Activated naive CD8-positive, alpha-beta T cell treated with anti-CD3 and anti-CD28 coated beads, Interleukin-2, amount 10 ng/mL, durations not matched to agents 7 days and 5 days (primary cell): ENCODE measurements at places on chromosomes 12 and 14. TPM values are rescaled to one million over a fixed set of nuclear protein-coding genes. Genes with fewer than 3 reads are reported as not detected.

The RTRAF gene
- 147 TPM for total RNA-seq

The DLK1 gene
- total RNA-seq: not detected

The PAX9 gene
- not detected for total RNA-seq

GRCh38 chr12:53286448-53286847 lies 8.9 kb upstream of the PFDN5 start:
- H3K27me3 ChIP-seq: no peaks in the 10 kb centered on the region
- peaks cover 2% of the 10 kb centered on the region for H3K4me1 ChIP-seq
- peak overlapping the region; percentile 41 for H3K27ac ChIP-seq
- DNase-seq: no peak

DNA sequence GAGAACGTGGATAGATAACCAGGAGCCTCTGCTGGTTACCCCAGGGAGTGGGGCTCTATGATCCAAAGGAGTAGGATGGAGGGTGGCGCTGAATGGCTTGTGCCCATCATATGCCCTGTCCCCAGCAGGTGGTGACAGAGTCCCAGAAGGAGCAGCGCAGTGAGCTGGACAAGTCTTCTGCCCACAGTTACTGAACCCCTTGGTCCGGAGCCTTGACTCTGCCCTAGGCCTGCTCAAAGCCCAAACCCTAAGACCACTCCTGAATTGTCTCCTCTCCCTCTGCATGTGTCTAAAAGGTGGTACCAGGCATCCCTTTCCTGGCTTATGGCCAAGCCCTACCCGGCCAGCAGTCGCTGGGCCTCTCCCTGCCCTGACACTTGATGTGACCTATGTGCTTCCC lies 3.2 kb downstream of the PRPH start:
- peak overlapping the region; percentile 6 for H3K4me3 ChIP-seq
- peaks cover 51% of the 10 kb centered on the region for H3K27me3 ChIP-seq
- peaks cover 15% of the 10 kb centered on the region for H3K4me1 ChIP-seq
- no peaks in the 10 kb centered on the region for H3K36me3 ChIP-seq
- DNase-seq: no peak
- H3K27ac ChIP-seq: peak overlapping the region; percentile 27

DNA sequence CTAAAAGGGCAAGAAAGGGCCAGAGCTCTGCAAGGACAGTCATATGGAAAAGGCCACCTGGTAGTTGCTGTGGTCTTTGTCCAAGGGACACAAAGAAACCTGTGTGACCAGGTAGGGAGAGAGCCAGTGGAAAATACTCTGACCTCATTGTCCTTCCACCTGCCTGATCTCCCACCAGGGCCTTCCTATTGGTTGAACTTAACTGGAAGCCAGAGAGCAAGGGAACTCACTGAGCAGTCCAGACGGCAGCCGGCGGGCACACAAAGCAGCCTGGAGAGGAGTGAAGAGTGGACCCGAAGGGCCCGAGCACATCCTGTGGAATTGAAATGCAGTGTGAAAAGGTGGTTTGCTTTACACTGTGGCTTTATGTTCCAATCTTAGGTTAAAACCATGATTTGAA lies 120.7 kb downstream of the SLC25A21 start:
- H3K4me3 ChIP-seq: no peak overlapping the region
- no peak overlapping the region for H3K27ac ChIP-seq
- no peaks in the 10 kb centered on the region for H3K4me1 ChIP-seq
- no peak for DNase-seq
- H3K36me3 ChIP-seq: no peaks in the 10 kb centered on the region

- no peak overlapping the region for H3K4me3 ChIP-seq
- H3K36me3 ChIP-seq: no peaks in the 10 kb centered on the region
- no peaks in the 10 kb centered on the region for H3K4me1 ChIP-seq
- H3K27me3 ChIP-seq: no peaks in the 10 kb centered on the region
Observed at GRCh38 chr12:101076921-101077320, 133.1 kb downstream of the SLC5A8 start.

- no peak overlapping the region for H3K27ac ChIP-seq
- no peak for DNase-seq
- H3K4me3 ChIP-seq: no peak overlapping the region
Observed at GRCh38 chr12:44738051-44738450, 138.1 kb downstream of the NELL2 start.

GRCh38 chr12:133165776-133166175 lies 15.5 kb upstream of the ZNF268 start:
- no peaks in the 10 kb centered on the region for H3K36me3 ChIP-seq
- H3K4me1 ChIP-seq: no peaks in the 10 kb centered on the region
- H3K4me3 ChIP-seq: no peak overlapping the region
- no peaks in the 10 kb centered on the region for H3K27me3 ChIP-seq
- DNase-seq: no peak

DNA sequence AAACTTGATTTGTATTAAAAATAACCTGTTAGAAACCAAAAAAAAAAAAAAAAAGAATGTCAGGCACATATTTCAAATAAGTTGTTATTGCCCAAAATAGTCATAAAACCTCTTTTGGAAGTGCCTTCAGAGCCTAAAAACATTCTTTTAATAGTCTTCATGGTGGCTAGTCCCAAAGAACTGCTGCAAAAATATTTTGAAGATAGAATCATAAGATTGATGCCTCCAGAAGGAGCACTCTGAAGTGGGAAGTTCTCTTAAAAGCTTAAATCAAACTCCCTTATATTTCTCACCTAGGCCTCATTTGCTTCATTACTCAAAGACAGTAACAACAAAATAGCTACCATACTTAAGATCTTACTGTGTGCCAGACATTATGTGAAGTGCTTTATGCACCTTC lies 27.2 kb upstream of the NT5DC3 start:
- DNase-seq: no peak
- no peak overlapping the region for H3K27ac ChIP-seq
- H3K36me3 ChIP-seq: no peaks in the 10 kb centered on the region
- no peak overlapping the region for H3K4me3 ChIP-seq

DNA sequence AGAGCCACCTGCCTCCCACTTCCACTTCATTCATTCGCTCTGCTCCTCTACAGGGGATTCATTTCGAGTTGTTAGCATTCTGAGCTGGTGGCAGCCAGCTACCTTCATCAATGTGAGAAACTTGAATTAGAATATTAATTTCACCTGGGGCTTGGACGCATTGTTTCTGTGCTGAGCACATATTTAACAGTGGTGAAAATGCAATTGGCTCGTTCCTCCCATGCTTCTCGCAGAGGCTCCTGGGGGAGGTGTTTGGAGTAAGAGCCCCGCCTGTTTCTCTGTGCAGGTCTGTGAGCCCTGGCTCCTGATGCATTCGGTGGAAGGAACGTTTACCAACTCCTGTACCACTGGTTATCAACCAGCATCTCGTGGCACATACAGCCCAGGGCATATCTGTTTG lies 141.5 kb downstream of the AACS start:
- no peak for DNase-seq
- H3K27me3 ChIP-seq: peaks cover 10% of the 10 kb centered on the region
- no peak overlapping the region for H3K27ac ChIP-seq
- no peaks in the 10 kb centered on the region for H3K36me3 ChIP-seq
- H3K4me1 ChIP-seq: peaks cover 8% of the 10 kb centered on the region
- H3K4me3 ChIP-seq: no peak overlapping the region

DNA sequence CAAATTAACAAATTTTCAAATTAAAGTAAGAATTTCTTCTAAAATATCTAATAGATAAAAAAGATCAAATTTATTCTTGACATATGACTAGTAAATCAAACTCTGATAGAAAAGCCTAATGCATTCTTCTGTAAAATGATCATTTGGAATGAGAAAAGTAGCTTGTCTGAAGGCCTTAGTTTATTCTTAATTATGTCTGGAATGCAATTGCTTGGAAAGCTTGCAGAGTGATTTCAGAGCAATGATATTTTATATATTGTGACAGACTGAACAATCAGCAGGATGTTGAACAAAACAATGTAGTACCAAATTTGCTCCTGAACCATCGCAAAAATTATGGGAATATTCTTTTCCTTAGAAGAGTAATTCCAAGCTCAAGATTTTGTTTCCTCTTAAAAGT lies 789.6 kb upstream of the NOVA1 start:
- no peaks in the 10 kb centered on the region for H3K27me3 ChIP-seq
- H3K27ac ChIP-seq: no peak overlapping the region
- H3K4me3 ChIP-seq: no peak overlapping the region

- peak overlapping the region; percentile 92 for H3K4me3 ChIP-seq
- DNase-seq: peak; percentile 56
Observed at GRCh38 chr14:60722357-60723115, 1.6 kb downstream of the SIX4 start.

DNA sequence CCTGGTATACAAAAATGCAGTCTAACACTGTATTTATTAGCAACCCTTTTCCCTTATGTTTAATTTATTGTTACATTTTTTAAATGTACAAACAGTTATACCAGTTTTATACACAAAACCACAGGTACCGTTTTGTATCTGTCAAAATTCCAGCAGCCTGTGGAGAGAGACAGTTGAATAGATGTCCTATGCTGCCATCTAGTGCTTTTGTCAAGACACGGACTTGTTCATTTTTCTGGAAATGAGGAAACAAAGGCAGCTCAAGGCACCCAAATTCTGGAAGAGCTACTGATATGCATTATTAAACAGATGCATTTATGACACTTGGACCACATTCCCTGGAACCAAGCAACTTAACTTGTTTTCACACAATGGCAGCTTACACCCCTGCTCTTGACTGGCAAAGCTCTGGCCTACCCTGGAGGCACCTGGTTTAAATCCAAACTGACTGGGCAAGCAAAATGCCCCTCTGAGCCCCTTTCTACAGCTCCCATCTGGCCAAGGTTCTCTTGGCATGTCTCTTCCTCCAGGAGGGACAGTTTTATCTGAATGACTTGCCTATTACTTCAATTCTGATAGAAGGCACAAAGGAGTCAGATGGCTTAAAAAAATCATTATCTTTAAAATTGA lies 286.9 kb upstream of the PRKD1 start:
- H3K36me3 ChIP-seq: no peaks in the 10 kb centered on the region
- H3K27ac ChIP-seq: no peak overlapping the region
- no peak overlapping the region for H3K4me3 ChIP-seq

DNA sequence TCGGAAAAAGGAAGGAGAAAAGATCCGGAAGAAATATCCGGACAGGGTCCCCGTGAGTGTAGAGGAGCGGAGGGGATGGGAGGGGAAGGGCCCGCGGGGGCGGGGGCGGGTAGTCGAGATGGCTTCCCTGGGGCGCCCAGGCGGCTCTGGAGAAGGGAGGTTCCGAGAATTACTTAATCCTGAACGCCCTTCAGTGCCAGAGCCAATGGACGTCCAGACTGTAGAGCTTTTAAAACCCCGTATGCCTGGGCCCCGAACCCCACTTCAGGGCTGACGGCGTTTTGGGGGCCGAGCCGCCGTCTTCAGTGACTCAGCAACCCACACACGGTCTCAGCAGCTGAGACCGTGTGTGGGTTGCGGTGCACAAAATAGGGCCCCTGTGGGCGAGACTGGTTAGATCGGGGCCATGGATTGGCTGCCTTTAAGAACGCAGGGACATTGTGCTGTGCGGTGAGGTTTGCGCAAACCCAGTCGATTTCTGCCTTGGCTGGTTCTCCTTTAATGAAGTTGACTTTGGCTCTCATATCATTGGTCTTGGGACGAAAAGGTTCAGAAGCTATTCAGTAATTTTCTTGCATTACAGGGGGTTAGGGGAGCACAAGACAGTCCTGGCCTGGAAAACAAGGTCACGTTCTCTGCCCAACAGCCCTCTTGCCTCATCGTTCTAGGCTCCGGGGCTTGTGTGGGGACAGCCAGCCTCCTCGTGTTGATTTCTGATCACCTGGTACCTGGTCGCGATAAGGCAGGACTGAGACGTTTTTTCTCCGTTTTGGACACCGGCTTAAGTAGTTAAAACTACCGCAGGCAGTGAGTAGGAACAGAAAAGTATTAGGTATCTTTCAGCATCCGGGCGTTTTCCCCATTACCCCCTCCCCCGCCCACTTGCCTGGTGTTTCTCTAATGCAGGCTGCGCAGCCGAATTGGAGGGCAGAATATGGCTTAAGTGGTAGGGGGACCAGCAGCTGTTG lies 775 bp downstream of the GABARAPL1 start:
- H3K27me3 ChIP-seq: peaks cover 2% of the 10 kb centered on the region
- H3K4me1 ChIP-seq: peaks cover 25% of the 10 kb centered on the region
- peak overlapping the region; percentile 97 for H3K27ac ChIP-seq
- DNase-seq: peak; percentile 80
- peaks cover 3% of the 10 kb centered on the region for H3K36me3 ChIP-seq
- peak overlapping the region; percentile 95 for H3K4me3 ChIP-seq

DNA sequence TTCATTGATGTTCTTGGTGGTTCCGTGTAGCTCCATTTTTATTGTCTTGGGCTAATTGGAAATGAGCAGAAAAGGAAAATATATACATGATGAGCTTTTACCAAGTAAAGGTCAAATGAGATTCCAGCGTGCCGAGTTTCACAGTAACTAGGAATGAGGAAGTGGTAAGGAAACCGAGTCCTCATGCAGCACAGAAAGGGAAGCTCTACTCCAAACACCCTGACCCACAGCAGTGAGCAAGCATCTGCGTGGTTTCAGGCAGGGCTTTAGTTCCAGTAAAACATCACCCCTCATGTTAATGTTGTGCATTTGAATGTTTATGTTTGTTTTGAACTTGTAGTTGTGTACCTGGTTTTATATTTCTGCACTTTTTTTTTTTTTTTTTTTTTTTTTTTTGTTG lies 208.0 kb downstream of the SLC41A2 start:
- H3K27ac ChIP-seq: no peak overlapping the region
- H3K4me3 ChIP-seq: no peak overlapping the region
- H3K4me1 ChIP-seq: peaks cover 45% of the 10 kb centered on the region
- no peak for DNase-seq
- peaks cover 15% of the 10 kb centered on the region for H3K36me3 ChIP-seq

- H3K36me3 ChIP-seq: no peaks in the 10 kb centered on the region
- H3K27me3 ChIP-seq: no peaks in the 10 kb centered on the region
- no peak overlapping the region for H3K4me3 ChIP-seq
- H3K4me1 ChIP-seq: no peaks in the 10 kb centered on the region
Observed at GRCh38 chr14:38329246-38329645, 73.4 kb upstream of the CLEC14A start.

DNA sequence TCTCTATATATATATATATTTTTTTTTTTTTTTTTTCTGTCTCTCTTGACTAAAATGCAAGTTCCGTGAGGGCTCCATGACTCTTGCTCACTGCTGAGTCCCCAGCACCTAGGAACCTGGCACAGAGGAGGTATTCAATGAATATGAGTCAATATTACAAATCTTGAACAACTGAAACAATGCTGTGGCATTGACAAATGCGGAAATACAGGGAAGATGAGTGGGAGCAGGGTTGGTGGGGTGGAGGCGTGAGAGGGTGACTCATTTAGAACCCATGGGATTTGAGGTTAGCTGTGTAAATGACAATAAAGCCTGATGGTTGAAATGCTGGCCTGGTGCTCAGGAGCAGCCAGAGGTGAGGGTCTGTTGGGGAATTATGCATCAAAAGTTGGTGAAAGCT lies 121.7 kb upstream of the FUT8 start:
- DNase-seq: no peak
- peaks cover 35% of the 10 kb centered on the region for H3K36me3 ChIP-seq

- no peak overlapping the region for H3K27ac ChIP-seq
- no peaks in the 10 kb centered on the region for H3K27me3 ChIP-seq
- H3K4me1 ChIP-seq: no peaks in the 10 kb centered on the region
- DNase-seq: no peak
Observed at GRCh38 chr14:53341324-53341723, 188.2 kb upstream of the DDHD1 start.
